ENCODE measurements at places on chromosomes 4 and X. TPM values are rescaled to one million over a fixed set of nuclear protein-coding genes. Genes with fewer than 3 reads are reported as not detected.

NAA11 gene
- not detected for polyA plus RNA-seq

FREM3 gene
- polyA plus RNA-seq = not detected

GPRIN3 gene
- polyA plus RNA-seq = 1.7 TPM

DNA sequence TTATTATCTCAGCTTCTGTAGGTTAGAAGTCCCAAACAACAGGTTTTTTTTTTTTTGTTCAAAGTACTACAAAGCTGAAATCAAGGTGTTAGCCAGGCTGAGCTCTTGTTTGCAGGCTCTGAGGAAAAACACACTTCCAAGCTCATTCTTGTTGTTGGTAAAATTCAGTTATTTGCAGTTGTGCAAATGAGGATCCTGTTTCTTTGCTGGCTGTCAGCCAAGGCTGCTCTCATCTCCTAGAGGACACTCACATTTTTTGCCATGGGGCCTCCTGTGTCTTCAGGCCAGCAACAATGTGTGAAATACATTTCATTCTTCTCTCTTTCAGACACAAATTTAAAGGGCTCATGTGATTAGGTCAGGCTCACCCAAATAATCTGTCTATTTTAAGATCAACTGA, 60.3 kb upstream of the HSD17B10 start:
- no peak for DNase-seq

UPF3B gene
- polyA plus RNA-seq = 11.7 TPM

GRCh38 chrX:101485212-101485949, at the start of gene ARMCX4:
ARMCX4 (plus strand) TSS chrX:101485456; CDS start chrX:101488590, 3,134 bp downstream.
- peak; percentile 85 for DNase-seq

TAF9B gene
- 14.3 TPM for polyA plus RNA-seq

DNA sequence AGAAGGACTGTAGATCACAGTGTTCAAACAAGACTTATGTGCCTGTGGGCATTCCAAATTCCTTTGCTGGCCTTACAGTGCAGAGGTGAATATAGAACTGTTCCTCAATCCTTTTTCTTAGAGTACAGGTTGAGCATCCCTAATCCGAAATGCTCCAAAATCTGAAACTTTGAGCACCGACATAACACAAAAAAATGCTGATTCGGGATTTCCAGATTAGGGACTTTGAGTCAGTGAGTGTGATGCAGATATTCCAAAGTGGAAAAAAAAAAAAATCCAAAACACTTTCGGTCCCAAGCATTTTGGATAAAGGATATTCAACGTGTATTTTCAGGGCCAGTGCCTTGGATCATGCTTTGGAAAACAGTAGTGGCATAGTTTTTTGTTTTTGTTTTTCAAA, 9.2 kb downstream of the SMS start:
- DNase-seq = no peak

DNA sequence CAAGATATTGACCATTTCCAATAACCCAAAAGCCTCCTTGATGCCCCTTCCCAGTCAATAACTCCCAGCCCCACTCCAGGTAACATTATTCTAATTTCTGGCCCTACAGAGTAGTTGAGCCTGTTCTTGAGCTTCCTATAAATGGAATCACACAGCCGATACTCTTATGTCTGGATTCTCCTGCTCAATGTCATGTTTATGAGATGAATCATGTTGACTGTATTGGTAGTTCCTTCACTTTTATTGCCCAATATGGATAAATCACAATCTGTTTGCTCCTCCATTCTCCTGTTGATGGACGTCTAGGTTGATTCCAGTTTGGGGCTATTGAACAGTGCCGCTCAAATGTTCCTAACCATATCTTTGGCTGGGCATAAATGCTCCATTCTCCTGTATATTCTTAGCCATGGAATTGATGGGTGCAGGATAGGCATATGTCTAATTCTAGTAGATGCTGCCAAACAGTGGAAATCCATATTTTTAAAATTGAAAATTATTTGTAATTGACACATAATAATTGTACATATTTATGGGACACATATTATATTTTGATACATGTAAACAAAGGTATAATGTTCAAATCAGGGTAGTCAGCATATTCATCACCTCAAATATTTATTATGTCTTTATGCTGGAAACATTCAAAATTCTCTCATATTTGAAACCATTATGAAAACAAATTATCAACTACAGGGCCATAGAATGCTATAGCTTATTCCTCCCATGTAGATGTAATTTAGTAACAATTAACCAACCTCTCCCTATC, 40.5 kb upstream of the SLC2A9 start:
- DNase-seq = no peak

MEPE gene
- polyA plus RNA-seq = not detected

HSFX4 gene
- polyA plus RNA-seq = not detected

ARMCX6 gene
- polyA plus RNA-seq = 76.8 TPM

FAM47A gene
- not detected for polyA plus RNA-seq

- DNase-seq = no peak
Measured at GRCh38 chrX:72393836-72394517, 88.3 kb upstream of the CITED1 start.

DNA sequence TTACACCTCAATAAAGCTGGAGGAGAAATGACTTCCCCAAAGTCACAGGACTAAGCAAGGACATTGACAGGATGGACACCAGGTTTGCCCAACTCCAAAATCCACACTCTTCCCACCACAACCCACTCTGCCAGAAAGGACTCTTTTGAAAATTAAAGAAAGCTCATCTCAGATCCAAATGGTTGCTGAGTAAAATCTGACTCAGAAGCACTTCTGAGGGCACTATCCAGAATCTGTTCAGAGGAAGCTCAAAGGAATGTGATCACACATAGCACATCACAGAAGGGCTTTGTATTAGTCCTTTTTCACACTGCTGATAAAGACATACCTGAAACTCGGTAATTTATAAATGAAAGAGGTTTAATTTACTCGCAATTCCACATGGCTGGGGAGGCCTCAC, 155.5 kb downstream of the RAB28 start:
- DNase-seq = no peak

DNA sequence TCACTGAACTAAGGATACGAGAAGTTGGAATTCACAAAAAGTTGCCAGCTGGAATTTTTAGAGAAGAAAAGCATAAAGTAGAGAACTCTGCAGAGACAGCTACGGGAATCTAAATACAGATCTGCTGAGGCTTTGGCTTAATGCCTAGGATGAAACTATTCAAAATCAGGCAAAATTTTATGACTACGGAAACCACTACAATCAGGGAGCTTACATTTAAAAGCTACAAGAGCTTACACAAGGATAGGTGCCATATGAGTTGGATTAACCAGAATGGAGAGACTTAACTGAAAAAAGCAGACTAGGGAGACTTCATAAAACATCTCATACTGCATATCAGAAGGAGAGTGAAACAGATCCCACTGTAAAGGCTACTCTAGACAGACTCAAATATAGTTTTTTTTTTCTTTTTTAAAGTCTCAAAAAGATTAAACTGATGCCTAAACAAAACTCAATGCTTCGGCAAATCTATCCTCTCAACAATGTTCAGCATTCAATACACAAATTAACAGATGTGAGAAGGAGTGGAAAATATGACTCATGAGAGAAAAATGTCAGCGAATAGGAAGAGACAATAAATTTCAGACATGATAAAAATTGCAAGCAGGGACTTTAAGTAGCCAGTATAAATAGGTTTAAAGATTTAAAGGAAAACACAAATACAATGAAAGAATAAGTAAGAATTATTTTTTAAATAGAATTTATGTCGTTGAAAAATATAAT, 586.1 kb downstream of the FSTL5 start:
- no peak for DNase-seq

GRCh38 chrX:41019041-41019392, 66.2 kb upstream of the USP9X start:
- no peak for DNase-seq

DNA sequence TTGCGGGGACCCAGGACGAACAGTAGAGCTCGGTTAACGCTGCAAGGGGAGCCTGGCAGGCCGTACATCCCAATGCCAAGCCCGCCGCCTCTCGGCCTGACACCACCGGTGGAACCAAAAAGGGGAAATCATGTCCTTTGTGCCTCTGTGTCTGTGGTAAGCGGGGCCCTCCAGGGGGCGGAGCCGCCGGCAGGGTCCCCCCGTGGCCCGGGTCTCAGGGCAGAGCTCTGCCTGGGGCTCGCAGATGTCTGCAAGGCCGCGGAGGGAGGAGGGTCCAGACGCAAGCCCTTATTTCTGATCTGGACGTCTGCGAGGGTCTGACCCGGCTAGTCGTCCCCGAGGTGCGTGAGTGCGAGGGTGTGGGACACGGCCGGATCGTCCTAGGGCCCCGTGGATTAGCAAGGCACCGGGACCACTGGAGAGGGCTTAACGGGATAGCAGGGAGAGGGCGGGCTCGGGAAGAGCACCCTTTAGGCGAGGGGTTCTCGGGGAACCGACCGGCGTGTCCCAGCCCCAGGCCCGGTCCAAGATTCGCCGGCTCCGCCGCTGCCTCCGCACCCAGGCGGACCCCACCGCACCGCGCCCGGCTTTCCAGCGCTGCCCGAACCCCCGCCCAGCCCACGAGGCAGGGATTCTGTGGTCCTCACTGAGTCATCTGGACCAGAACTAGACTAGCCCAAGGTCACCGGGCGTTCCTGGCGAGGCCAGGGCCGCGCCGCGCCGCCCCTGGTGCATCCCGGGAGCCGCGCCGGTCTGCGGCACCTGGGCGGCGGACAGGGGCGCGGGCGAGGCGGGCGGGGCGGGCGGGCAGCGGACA, 863 bp upstream of the FAM193A start:
- peak; percentile 82 for DNase-seq

GRCh38 chr4:112951362-112952312, 97.8 kb upstream of the ANK2 start:
- DNase-seq = no peak

- no peak for DNase-seq
Measured at GRCh38 chr4:165433529-165433928, 54.7 kb downstream of the CPE start.

DNA sequence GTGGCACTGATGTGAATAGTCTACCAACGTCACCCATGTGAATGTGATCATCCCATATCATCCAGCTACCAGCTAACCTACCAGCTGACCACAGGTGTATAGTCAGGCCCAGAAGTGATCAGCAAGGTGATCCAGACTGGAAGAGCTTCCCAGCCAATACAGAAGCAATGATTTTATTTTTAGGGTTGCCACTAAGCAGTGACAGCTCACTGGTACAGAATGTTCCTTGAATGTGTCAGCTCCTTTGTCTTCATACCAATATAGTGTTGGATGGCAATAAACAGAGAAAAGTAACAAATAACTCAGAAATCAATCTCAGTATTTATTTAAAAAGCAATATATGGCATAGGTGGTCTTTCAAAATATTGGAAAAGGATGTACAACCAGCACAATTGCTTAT, 361.8 kb upstream of the CPEB2 start:
- no peak for DNase-seq

GRCh38 chr4:60432911-60433310, 767.2 kb upstream of the ADGRL3 start:
- DNase-seq = no peak

GRCh38 chrX:151346931-151347543, 50.0 kb upstream of the VMA21 start:
- DNase-seq = no peak

TBC1D9 gene
- 13.2 TPM for polyA plus RNA-seq

COL25A1 gene
- 1.4 TPM for polyA plus RNA-seq

DNA sequence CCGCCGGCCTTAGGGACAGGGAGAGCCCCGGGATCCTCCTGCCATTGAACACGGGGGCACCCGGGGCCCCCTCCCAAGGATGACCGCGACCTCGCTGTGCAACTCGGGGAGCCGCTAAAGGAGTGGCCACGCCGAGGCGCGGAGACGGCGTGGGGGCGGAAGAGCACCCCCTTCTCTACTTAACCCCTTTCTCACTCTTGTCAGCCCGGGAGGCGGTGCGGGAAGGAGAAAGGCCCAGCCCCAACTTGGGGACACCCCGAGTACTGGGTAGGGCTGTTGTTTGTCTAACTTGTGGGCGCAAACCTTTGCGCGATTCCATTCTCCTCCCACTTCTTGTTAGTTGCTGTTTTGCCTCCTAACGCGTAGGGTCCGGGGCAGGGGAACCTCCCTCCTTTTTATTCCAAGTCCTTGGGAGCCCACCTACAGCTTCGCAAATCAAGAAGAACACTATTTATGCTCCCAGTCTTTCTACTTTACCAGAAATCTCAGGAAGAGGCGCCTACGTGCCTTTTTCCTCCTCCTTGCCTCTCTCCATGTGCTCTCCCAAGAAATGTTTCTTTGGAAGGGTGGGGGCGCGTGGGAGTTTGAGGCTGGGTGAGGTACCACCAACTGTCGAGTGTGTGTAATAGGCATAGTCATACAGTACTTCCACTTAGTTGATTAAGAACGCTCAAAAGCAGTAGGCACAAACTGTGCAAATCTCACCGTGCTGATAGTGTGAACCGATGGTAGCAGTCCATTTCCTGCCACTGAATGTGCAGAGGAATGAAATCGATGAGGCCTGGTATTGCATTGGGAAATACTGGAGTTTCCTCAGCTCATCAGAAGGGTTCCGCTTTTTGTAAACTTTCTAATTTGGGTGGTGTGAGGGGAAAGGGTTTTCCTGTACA, 813 bp downstream of the DIAPH2 start:
- DNase-seq = peak; percentile 66

DNA sequence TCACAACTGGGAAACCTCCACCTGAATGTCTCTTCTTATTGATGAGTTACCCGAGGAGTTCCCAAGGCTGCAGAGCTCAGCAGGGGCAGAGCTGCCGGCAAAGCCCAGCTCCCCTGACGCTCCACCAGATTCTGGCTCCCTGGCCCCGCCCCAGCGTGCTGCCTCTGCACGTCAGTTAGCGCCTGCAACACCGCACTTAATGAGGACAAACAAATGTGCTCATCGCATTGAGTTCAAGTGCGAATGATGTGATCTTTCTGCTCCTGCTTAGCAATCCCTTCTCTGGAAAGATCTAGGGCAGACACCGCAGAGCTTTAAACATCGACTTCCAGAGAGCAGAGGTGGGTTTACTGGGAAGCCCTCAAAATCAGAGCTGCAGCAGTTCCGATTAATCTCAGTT, 55.5 kb upstream of the FBXW7 start:
- peak; percentile 56 for DNase-seq
